ENCODE measurements at places on chromosomes 4 and X. TPM values are rescaled to one million over a fixed set of nuclear protein-coding genes. Genes with fewer than 3 reads are reported as not detected.

Gene SPATA4
- total RNA-seq = 1.1 TPM

DNA sequence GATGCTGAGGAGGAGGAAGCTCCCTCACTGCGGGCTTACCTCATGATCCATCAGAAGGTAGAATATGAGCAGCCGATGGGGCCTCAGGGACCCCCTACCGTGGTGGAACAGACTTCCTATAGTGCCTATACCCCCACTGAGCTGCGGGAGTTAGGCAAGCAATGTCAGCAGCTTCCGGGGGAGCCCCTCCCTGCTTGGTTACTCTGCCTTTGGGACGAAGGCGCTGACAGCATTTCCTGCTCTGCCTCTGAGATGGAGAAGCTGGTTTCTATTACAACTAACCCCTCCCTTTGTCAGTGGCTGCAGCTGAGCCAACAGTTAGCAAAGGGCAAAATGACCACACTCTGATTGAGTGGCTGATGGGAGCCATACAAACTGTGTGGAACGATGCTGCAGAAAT is 430.7 kb downstream of the IDS start:
- DNase-seq = no peak

DNA sequence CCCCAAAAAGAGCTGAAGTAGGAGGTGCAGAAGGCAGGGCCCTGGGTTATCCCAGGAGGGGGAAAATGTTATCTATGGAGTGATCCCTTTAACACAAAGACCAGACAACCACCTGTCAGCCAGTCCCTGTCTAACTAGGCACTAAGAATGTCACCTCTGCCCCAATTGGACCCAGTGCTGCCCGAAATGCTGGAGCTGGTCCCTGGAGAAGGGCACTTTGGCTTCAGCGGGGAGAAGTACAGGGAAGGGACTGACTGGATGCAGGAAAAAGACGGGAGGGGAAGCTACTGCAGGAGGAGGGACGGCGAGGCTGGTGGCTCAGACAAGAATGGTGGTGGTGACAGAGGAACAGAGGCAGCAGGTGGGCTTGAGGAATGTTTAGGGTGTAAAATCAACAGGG is 17.3 kb downstream of the PHKA2 start:
- DNase-seq = no peak

- no peak for DNase-seq
These were observed 167.8 kb downstream of the CFAP47 start for GRCh38 chrX:36087366-36087765.

DNA sequence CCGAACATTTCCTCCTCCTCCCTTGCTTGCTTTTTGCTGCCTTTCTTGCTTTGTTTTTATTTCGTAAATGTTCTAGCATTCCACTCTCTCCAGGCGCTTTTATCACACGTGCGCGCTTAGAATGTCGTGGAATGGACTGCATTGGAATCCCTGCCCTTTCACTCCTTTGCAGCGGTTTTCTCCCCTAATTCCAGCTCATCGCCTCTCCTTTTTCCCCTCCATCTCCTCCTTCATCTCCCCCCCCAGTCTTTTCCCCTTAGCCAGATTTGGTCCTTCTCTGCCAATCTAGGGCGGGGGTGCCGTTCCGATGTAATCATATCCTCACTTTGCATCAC is 579 bp downstream of the OGT start:
- no peak for DNase-seq

- no peak for DNase-seq
These were observed 36.0 kb upstream of the CRMP1 start for GRCh38 chr4:5928844-5929420.

Measured in PC-9 (cell line).